Liver (tissue), 10 donors: ENCODE measurements at places on chromosomes 3 and 15.

DNA sequence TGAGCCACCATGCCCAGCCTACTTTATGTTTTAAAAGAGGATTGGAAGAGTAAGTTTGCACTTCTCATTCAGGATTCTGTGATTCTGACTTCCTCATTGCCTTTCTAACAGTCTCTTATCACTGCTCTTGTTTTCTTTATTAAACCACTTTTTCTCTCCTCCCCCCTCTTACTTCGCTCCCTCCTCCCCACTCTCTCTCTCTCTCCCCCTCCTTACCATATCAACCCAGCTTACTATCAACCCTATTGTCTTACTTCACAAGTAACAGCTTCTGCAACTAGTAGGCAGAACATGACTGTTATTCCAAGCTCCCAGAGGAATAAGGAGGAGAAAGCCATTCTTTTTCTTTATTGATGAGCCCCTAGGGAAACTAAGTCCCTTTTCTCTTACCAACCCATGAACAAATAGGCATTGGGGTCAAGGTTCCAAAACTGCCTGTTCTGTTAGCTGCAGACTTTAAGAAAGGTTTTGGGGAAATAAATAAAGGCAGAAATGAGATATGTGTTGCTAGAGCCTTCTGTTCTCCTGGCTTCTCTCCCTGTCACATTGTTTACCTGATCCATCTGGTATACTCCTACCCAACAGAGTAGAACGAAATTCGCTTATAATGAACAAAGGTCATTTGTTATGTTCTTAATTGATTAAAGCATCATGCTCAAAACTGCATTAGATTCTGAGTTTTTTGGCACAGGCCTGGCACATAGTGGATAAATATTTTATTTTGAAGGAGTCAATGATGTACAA, 56.4 kb upstream of the RASGRP1 start:
- DNase-seq, result no peak

- DNase-seq, result peak; percentile 41
Measured at GRCh38 chr3:141659821-141660613, 78.1 kb upstream of the RNF7 start.

- DNase-seq, result no peak
Measured at GRCh38 chr15:73862276-73862675, 11.1 kb upstream of the TBC1D21 start.

- DNase-seq, result peak; percentile 38
Measured at GRCh38 chr15:39919748-39920509, at the start of gene GPR176. Gene GPR176, minus strand, starts transcription at chr15:39920266. Its CDS starts 240 bp downstream, at chr15:39920026.

DNA sequence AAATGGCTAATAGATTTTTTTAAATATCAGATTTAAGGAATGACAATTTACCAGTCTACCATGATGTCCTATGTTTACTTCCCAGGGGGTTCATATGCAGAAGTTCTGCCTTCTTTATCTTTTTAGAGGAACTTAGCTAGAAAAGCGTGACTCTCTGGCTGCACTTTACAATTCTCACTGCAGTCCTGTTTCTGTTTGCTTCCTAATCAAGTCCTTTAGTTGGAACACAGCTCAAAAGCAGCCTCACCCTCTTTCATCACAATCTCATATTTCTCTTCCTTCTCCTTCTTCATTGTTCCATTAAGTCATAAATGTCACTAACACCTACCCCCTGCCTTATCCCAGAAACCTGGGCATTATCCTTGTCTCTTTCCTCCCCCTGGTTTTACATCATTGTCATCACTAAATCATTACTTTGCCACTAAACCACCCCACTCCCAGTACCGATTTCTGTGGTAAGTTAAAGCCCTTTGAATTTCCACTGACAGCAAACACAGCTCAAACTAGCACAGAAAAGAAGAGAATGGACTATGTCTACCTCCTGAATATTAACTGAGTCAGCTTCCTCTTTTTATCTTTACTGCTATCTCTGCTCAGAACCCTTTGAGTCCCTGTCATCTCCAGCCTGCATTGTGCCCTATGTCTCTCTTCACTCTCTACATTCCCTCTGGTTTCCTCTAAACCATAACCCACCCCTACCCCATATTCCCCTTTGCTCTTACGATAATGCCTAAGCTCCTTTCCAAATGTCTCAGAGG, 13.8 kb upstream of the PPP4R2 start:
- no peak for DNase-seq

GRCh38 chr15:97383516-97383915, 577.0 kb upstream of the ARRDC4 start:
- DNase-seq, result no peak

DNA sequence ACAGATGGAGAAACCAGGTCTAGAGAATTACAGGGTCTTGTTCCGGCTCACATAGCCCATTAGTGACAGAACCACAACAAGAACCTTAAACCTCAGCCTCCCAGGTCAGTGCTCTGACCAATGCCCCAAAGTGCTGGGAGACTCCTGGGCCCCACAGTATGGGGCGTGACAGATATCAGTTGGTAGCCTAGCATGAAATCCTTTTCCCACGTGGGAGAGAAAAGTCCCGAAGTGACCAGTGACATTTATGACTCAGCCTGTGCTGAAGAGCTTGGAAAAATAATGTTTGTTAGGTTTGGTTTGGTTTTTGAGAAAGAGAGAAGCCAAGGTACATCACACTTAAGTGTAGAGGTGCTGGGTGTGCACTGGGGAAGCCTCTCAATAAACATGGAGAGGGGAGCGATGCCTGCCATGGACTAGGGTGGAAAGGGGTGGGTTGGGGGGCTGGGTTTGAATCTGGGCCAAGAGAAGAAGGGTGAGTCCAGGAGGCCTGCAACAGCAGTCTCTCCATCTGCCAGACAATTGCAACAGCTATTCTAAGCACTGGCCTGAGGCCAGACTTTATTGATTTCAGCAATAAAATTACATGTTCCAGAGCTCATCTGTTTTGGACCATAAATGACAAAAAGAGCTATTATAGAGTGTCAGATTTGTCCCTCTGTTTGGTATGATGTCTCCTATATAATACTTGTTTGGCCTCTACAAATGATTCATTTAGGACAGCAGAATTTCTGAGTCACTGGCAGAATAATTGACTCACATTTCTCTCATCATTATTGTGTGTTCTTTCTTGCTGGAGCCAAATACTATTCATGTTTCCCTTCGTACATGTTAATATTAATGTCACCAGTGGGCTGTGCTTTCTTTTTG, 43.4 kb downstream of the C2CD4A start:
- no peak for DNase-seq

- no peak for DNase-seq
Measured at GRCh38 chr3:7651274-7651673, 790.4 kb downstream of the GRM7 start.

DNA sequence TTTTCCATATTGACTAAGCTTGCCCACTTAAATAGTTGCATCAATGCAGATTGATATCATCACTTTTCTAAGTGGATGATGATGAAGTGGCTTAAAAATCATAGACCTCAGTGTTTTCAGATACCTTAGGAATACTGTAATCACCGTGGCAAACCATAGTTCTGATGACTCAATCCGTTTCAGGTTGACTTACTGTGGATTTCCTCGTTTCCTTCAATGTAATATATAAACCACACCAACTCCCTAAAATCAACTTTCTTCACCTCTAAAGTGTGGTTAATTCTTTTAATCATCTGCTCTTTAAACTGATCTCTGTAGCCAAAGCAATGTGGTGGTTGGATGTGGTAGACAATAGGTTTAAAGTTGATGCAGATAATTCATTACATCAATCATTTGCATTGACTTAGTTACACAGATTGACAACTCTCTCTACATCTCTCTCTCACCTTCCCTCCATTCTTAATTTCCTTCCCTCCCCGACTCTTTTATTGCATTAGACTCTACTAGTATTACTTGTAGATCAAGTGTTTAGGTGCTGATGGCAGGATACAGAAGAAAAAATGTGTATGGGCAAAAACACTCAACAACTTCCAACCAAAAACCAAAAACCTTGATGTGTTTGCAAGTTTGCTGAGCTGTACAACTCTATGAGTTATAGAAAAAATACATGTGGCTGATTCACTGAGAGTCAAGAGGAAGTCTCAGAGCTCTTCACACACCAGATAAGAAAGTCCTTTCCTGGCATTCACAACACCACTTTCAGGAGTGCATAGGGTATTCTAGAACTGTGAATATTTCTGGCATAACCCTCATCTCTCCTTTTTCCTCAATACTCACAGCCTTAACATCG, 243.5 kb downstream of the NFKBIZ start:
- no peak for DNase-seq

DNA sequence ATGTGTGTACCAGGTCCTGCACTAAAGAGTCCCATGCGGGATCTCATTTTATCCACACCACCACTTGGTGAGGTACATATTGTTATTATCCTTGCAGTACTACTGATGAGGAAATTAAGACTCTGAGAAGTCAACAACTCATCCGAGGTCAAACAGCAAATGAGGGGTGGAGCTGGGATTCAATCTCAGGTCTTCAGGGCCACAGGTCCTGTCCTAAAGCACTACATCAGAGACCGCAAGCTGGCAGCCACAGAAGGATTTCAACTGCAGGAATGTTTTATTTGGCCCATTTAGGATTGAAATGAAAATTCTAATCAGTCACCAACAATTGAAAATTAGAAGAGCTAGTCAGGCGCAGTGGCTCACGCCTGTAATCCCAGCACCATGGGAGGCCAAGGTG, 131.4 kb downstream of the ADAMTS17 start:
- no peak for DNase-seq

DNA sequence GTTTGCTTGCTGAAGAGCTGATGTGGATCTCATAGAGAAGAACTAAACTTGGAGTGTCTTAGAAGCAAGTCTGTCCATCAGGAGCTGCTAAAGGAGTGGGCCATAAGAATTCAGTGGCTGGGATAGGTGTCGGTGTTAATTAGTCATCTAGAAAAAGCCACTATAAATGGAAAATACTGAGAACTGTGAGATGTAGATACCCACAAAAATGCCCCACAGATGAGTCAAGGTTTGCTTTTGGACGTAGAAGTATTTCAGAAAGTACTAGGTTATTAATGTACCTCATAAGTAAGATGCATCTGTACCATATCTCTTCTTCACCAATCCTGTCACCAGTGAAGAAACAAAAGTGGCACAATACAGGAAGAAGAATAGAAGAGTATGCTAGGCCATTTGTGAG, 530.9 kb upstream of the TGFBR2 start:
- DNase-seq, result no peak

- DNase-seq, result no peak
Measured at GRCh38 chr15:70589221-70589620, 174.1 kb downstream of the UACA start.

DNA sequence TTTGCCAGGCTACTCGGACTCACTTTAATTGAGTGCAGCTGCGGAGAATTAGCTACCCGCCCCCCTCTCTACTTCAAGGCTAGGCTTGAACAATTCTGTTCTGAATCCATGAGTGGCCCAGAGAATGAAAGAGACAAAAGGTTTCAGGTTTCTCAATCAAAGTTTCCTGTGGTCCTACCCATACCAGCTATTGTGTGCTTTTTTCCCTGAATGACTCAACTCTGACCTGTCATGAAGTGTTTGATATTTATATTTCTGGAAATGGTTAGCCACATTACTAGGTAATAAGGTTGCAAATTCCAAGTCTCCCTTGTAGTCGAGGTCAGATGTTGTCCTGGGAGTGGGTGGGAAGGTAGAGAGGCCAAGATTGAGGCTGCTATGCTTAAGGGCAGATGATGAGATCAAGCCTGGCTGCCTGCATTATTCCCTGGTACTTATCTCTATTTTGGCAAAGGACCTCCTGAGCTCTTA, 392.7 kb upstream of the TBL1XR1 start:
- no peak for DNase-seq

DNA sequence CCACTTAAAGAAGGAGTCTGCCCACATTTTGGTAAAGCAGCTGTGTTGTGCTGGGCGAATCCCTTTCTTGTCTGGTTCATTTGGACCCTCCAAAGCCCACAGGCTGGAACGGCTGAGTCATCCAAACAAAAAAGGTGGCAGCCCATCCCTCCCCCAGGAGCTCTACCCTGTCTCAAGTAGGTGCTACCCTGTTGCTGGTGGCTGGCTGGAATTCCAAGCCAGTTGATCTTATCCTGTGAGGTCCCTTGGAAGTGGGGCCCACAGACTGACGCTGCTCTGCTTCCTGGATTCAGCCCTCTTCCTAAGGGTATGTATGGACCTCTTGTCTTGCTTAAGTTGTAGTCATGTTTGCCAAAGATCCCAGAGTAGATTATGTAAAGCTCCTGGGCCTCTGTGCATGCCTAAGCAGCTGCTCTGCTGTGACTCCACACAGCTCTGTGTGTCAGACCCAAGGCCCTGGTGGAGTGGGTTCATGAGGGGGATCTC, 44.5 kb downstream of the CCR1 start:
- DNase-seq, result no peak

- DNase-seq, result no peak
Measured at GRCh38 chr3:72661115-72661457, 187.2 kb downstream of the SHQ1 start.

- no peak for DNase-seq
Measured at GRCh38 chr3:153785901-153786300, 335.3 kb upstream of the ARHGEF26 start.

GRCh38 chr3:81380234-81380633, 381.2 kb downstream of the GBE1 start:
- no peak for DNase-seq

DNA sequence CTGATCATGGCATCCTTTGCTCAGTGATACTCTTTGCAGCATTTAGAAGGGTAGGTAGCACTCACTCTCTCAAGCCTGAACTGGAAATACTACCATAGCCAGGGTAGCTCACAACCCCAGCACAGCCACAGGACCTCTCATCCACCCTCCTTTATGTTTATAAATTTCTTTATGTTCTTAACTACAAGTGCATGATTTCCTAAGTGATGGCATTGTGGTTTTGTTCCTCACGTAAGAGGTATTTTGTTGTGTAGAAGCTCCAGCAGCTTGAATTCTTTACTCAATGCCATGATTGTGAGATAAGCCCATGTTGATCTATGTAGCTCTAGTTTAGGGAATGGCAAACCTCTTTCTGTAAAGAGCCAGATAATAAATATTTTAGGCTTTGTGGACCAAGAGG, 7.9 kb upstream of the RTP3 start:
- no peak for DNase-seq

GRCh38 chr15:95868970-95869369, 461.5 kb upstream of the NR2F2 start:
- no peak for DNase-seq

GRCh38 chr15:70142322-70143191, 44.8 kb upstream of the TLE3 start:
- no peak for DNase-seq

- no peak for DNase-seq
Measured at GRCh38 chr3:138093721-138094120, 21.7 kb downstream of the DZIP1L start.

GRCh38 chr15:51205050-51205975, 110.6 kb upstream of the TNFAIP8L3 start:
- DNase-seq, result no peak

DNA sequence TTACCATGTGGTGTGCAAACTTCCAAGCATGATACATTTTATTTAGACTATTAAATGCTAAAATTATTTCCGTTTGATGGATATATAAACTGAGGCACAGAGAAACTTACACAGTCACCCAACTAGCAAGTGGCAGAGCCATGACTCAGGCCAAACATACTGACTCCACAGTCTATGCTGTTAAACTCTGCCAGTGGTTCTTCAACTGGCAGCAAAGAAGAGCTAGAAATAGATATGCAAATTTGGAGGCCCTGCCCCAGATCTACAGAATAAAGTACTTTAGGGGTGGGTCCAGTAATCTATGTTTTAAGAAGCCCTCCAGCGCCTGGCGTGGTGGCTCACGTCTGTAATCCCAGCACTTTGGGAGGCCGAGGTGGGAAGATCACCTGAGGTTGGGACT, 400.0 kb downstream of the FOXP1 start:
- no peak for DNase-seq
